Memory B cell (primary cell): ENCODE measurements at places on chromosomes 1 and 21.

DNA sequence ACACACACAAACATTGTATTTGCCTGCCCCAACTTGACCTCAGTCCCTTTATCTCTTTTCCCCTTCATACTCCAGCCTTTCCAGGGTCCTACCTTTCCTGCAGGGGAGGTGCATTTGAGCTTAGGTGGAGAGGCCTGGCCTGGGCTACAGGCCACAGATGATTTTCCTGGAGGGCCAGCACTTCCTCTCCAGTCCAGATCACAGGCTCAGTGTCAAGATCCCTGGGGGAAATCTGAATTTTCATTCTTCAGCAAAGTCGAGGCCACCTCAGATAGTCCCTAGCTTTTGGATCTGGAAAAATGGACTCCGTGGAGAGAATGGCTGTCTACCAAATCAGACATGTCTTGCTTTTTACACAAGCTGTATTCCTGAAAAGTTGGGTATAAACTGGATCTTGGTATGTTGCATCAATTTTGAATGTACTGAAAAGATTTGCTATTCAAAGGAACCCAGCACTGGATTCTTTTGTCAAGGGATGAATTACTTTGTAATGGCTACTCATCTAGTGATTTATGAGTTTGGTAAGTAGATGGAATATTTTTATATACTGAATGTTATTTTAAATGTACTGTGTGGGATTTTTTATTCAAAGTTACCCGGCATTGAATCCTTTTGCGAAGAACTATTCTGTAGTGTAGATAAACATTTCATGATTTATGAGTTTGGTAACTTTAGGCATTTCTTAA, 78.7 kb downstream of the DDR2 start:
- DNase-seq = no peak

GRCh38 chr1:193185901-193186731, at the start of gene B3GALT2:
Gene B3GALT2 (minus strand): TSS chr1:193186613. CDS start chr1:193181562, 5,051 bp downstream.
- no peak for DNase-seq

DNA sequence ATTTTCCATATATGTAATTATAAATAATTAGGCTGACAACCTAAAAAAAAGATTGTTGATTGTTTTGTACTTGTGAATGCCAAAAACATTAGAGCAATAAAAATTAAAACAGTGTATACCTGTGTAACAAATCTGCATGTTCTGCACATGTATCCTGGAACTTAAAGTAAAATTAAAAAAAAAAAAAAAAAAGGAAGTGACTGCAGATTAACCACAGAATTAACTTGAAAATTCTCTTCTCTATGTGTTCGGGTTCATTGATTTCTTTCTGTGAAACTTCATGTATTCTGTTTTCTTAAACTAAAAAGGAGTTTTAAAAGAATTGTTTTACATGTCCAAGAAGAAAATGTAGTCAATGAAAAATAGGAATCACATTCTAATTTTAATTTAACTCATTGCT, 95.7 kb downstream of the FASLG start:
- DNase-seq = no peak

- DNase-seq = no peak
Observed at GRCh38 chr1:220888417-220888986, 9.3 kb downstream of the HLX start.

GRCh38 chr1:222817529-222817928, 2.7 kb downstream of the DISP1 start:
- DNase-seq = no peak

DNA sequence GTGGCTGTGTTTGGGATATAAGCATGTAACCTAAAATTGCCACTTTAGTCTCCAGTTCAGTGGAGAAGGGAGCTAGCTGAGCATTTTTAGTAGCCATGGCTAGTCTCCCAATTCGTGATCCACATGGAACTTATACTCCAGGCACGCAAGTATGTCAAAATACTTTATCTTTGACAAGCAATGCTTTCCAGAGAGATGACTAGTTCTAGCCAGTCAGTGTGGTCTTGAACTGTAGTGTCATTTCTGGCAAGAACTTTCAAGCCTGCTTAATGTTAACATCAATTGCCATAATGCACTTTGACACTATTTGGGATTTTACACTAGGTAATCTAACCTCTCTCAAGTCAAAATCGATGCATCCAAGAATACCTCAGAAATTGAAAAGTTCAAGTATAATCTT, 660.0 kb downstream of the PTPRC start:
- no peak for DNase-seq

- DNase-seq = no peak
Observed at GRCh38 chr1:3775490-3776230, 3.1 kb downstream of the SMIM1 start.

DNA sequence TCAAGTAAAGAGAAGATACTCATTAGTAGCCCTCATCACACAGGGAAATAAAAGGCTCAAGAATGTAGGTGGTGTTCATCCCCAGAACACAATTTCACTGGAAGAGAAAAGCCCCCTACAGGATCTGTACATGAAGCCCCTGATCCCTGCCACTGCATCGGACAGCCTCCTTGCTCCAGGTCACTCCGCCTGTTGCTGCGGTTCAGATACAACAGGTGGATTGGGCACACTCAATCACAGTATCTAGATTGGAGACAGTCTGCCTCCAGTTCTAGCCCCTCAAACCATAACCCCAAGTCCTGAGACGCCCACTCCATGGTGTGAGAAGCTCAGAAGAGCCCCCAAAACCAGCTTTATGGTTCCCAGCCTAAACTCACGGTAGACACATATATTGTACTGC, 1.1 kb downstream of the SLAMF9 start:
- no peak for DNase-seq
